ENCODE measurements at places on chromosomes 3 and 15.

DNA sequence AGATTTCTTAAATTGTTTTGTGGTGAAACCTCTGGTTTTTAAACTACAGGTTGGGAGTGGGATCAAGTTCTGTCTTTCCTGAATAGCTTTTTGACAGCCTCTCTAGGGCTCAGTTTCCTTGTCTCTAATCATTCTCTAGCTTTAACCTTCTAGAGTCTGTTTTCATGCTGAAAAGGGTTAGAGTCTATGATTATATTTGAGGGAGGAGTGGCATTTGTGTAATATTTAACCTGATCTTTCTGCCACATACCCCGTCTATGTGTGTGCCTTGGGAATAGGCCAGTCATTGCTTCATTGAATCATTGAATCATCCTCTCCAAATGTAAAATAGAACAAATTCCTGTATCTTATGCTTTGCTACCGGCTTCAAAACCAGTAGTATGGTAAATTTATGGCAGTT lies 204.9 kb downstream of the KLHL25 start:
- DNase-seq: no peak

DNA sequence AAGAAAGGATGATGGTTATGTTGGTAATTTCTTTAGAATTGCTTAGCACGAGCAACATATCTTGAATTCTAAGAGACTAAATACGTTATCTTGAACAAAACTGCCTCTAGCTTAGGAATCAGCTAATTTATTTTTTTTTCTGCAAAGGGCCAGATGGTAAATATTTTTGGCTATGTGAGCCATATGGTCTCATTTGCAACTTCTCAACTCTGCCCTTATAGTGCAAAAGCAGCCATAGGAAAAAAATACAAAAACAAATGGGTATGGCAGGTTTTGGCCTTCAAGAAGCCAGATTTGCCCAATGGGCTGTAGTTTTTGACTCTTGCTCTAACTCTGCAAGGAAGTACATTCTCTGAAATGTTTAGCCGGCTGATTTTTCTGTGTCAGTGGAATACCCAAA lies 11.9 kb downstream of the OXSM start:
- no peak for DNase-seq

- DNase-seq: no peak
Measured at GRCh38 chr3:101720851-101721840, 3.3 kb upstream of the CEP97 start.

GRCh38 chr15:40909662-40910630 lies 15.7 kb downstream of the VPS18 start:
- DNase-seq: no peak

- no peak for DNase-seq
Measured at GRCh38 chr3:178987745-178988144, 83.9 kb downstream of the ZMAT3 start.

GRCh38 chr3:183579967-183580900 lies 24.7 kb upstream of the KLHL6 start:
- DNase-seq: no peak

DNA sequence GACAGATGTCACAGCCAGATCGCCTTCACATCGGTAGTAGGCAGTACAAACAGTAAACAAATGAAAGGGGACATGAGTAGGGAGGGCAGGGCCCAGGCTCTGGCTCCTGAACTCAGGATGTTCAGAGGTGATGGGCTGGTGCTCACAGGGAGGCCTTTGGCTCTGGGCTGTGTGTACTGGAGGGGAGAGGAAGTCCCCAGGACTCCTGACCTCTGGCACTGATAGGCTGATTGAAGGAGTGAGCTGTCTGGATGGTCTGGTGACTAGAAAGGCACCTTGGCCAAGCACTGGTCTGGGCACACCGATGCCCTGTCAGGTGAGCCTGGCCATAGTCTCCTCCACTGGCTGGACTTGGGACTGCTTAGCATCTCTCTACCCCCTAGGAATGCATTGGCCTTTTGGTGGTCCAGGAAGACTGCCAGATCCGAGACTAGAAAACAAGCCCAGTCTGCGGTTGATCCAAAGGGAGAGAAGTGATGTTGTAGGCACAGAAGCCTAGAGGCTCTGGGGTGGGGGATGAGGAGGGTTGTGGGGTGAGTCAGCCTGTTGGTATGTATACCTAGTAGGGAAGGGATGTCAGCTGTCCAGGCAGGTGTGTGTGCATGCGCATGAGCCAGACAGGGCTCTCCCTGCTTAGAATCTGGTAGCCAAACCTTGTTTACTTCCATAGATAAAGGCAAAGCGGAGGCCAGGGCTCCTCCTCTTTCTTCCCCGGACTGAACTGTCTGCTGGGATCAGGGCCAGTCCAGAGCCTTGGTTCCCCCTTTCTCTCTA lies 1.9 kb downstream of the SPINT1 start:
- DNase-seq: no peak
